Uterus (tissue), 4 donors: ENCODE measurements at places on chromosomes 1 and 21. TPM values are rescaled to one million over a fixed set of nuclear protein-coding genes. Genes with fewer than 3 reads are reported as not detected.

DNA sequence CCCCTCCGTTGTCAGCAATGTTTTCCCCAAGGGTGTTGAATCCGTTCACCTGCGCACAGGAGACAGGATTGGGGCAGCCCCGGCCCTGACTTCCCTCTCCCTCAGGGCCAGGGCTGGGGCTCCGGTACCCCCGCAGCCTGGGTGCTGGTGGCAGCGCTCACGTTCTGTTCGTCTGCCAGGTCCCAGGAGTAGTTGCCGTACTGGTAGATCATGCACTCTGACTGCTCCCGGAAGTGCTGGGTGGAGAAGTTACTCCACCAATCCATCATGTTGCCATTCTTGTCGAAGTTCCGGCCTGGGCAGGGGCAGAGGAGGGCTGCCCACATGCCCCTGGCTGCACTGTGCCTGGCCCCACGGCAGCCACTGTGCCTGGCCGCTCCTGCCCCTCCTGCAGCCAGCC lies 6.1 kb downstream of the PRXL2B start:
- no peak for DNase-seq
- no peaks in the 10 kb centered on the region for H3K36me3 ChIP-seq
- no peaks in the 10 kb centered on the region for H3K27me3 ChIP-seq
- no peak overlapping the region for H3K4me3 ChIP-seq

GRCh38 chr21:30629200-30629599 lies 5.8 kb upstream of the KRTAP20-2 start:
- no peak overlapping the region for H3K27ac ChIP-seq
- no peaks in the 10 kb centered on the region for H3K4me1 ChIP-seq
- DNase-seq: no peak
- no peaks in the 10 kb centered on the region for H3K27me3 ChIP-seq

DNA sequence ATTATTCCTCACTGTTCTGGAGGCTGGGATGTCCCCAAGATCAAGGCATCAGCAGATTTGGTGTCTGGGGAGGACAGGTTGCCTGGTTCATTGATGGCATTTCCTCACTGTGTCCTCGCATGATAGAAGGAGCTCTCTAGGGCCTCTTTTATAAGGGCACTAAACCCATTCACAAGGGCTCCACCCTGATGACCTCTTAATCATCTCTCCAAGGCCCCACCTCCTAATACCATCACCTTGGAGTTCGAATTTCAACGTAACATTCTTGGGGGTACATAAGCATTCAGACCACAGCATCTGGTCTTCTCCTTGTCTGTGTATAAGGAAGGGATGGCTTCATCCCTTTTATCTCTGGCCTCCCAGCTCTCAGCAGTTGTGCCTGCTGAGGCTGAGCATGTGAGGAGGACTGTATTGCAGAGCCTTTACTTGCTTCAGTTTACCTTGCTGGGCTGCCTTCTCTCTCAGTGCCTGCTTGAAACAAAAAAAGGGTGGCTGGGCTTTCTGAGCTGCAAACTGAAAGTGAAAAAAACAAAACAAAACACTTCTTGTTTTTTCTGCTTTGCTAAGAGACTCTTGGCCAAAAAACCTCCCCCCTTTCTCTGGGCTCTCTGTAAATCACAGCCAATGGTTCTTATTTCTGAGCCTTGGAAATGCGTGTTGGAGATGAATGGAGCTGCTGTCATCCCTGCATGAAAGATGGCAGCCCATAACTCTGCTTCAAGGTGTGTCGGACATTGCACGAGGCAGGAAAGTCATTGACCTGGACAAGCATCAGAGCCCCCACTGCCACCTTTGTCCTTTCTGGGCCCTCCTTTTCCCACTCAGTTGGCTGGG lies 75.8 kb downstream of the RHOU start:
- H3K27ac ChIP-seq: peak overlapping the region; percentile 69
- no peaks in the 10 kb centered on the region for H3K4me1 ChIP-seq
- H3K4me3 ChIP-seq: no peak overlapping the region

DNA sequence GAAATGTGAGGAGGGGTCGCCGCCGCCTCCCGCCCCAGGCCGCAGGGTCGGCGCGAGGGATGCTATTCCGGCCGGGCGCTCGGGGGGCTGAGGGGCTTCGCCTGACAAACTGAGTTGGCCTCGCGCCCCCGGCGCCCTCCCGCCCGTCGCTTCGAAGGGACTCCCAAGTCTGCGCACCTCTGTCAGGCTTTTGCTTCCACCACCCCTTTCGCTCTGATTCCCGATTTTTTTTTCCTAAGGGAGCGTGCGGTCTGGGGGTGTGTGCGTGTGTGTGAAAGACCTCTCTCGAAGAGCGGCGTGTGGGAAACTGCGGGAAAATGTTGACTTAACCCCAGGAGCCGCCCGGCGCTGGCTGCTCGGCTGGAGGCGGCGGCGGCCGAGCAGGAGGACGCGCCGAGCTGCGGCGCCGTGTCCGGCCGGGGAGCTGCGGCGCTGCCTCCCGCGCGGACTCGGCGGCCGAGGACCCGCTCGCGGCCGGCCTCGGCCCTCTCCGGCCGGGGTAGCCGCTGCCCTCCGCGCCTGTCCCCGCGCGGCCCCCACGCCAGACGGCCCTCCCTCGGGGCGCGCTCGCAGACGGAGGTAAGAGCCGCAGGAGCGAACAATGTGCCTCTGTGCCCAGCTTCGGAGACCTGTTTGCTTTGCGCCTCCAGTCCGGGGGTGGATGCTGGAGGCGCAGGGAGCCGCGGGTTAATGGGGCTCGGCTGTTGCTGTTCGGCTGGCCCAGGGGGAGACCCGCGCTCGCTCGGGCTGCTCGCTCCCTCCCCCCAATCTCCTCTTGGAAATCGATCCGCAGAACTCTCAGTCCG lies 1.1 kb downstream of the ADGRL2 start:
- peak overlapping the region; percentile 85 for H3K27ac ChIP-seq
- H3K4me1 ChIP-seq: no peaks in the 10 kb centered on the region
- H3K36me3 ChIP-seq: no peaks in the 10 kb centered on the region
- peak; percentile 34 for DNase-seq
- H3K4me3 ChIP-seq: peak overlapping the region; percentile 37

DNA sequence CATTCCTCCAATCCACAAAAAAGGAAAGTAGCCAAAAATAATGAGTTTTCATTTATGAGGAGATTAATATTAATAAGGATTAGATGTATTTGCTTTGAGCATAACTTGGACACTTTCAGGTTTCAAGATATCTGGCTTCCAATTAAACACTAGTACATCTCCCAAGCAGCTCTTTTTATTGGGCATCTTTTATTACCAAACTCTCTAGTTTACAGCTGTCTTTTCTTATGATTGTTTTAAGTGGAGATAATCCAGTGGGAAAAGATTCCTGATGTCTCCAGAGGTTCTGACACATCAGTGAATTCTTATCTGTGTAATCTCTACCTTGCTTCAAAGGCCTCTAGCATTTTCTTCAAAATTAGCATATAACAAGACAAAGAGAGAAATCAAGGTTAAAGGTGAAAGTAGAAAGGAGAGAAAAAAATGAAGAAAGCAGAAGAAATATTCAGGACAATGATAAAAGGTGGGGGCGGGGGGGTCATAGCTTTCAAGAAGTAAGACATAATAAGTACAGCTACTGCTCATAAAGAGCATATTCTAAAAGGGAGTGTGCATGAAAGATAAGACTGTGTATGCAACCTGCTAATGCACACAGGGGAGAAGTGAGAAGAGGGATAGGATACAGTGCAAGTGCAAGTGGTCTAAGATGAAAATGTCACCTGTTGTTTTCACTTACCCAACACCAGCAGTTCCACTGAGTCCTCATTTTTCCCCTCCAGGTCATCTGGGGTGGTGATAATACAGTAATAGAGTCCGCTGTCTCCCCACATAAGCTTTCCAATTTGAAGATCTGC lies 19.1 kb downstream of the ILDR2 start:
- no peak for DNase-seq
- H3K27me3 ChIP-seq: no peaks in the 10 kb centered on the region
- H3K4me1 ChIP-seq: no peaks in the 10 kb centered on the region

DNA sequence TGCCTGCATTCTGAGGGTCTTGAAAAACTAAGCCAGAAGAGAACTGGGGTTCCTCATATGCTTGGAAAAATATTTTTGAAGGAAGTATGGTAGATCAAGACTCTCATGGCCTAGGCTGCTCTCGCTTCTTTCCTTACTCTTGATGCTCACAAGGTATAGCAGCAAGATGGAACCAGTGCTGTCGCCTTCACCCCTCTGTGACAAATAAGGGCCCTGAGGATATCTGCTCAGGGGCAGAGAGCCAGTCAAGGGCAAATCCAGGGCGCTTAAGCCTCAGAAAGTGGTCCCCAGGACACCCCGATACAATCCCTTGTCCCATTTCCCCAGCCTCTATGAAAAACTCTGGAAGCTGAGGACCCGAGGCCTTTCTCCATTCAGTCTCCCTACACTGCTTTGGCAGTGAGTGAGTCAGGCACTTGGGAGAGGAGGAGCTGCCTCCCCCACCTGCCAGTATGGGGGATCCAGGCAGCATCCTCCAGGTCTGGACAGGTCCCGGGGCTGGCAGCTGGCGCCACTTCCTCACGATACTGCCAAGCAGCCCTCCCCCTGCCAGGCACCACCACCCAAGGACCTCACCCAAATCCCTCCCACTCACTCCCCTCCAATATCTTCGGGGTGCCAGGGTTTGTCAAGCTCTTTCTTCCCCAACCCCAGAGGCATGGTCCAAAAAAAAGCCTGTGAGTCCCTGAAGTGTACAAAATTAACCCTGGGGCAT lies 1.3 kb downstream of the IGSF9 start:
- no peaks in the 10 kb centered on the region for H3K27me3 ChIP-seq
- no peak overlapping the region for H3K4me3 ChIP-seq
- no peak for DNase-seq
- no peak overlapping the region for H3K27ac ChIP-seq

DNA sequence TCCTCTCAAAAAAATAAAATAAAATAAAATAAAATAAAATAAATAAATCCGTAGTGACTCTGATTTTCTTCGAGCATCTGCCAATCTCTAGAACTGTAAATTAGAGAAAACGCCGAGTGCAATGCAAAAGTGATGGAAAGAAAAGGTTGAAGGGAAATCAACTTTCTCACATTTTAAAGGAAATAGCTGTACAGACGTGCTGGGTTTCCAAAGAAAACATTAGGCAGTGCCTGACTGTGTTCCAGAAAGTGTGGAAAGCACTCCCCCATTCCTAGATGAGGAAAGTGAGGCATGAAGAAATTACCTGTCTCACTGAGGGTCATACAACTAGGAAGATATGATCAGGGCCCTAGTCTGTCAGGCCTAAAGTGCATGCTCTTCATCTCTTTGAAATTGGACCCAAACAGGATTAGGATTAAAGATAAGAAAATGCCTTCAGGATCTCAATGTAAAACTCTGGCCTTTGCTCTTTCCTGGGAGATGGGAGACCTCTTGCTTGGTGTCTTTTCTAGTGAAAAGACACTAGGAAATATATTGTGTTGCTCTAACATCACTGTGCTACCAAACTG lies 1.8 kb upstream of the PTPN14 start:
- H3K27ac ChIP-seq: peak overlapping the region; percentile 95
- H3K4me1 ChIP-seq: peaks cover 8% of the 10 kb centered on the region
- H3K4me3 ChIP-seq: no peak overlapping the region
- H3K36me3 ChIP-seq: no peaks in the 10 kb centered on the region

The RIPK4 gene
- 0.29 TPM for total RNA-seq
